ENCODE measurements at places on chromosomes 3 and 15.

- no peak for DNase-seq
Measured at GRCh38 chr3:87949189-87949878, 109.5 kb downstream of the CGGBP1 start.

- DNase-seq = no peak
Measured at GRCh38 chr3:104523136-104523535, 843.6 kb upstream of the ALCAM start.

- DNase-seq = no peak
Measured at GRCh38 chr3:30779686-30780287, 114.7 kb downstream of the GADL1 start.

- no peak for DNase-seq
Measured at GRCh38 chr15:64443016-64443415, 17.4 kb upstream of the ZNF609 start.

DNA sequence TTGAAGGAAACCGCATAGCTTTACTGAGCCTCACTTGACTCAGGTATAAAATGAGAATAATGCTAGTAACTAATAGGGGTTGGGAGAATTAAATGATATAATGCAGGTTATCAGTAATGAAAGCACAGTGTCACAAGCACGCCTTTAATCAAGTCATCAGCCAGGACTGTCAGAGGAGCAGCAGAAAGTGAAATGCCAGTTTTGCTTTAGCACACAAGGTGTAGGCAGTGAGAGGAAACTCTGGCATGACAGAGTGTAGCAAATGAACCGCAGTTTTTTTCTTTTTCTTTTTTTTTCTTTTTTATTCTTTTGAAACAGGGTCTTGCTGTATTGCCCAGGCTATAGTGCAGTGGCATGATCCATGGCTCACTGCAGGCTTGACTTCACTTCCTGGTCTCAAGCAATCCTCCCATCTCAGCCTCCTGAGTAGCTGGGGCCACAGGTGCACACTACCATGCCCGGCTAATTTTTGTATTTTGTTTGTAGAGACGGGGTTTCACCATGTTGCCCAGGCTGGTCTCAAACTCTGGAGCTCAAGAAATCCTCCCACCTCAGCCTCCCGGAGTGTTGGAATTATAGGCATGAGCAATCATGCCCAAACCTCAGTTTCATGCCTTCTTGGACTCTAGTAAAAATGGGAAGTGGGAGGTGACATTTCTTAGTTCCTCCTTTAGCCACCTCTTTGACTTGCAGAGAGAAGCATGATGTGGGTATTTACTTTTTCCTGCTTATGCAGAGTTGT is 9.7 kb upstream of the SCAANT1 start:
- DNase-seq = no peak

DNA sequence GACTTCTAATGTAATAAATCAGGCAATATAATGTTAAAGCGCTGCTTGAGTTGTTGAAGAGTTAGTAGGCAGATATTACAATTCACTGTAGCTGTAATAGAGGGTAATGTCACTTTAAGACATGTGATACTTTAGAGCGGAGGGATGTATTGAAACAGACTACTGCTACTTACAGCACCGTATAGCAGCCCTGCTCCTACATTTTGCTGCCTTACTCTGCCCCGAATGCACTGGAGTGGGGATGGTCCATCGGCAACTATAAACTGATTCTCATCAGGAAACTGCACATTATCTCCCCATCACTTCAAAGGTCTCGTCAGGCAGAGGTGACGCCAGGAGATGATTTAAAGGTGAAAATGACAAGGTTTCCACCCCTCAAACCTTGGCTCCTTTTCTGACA is 349.7 kb upstream of the SUCLG2 start:
- no peak for DNase-seq

- DNase-seq = no peak
Measured at GRCh38 chr3:18252578-18252977, 172.6 kb downstream of the SATB1 start.

DNA sequence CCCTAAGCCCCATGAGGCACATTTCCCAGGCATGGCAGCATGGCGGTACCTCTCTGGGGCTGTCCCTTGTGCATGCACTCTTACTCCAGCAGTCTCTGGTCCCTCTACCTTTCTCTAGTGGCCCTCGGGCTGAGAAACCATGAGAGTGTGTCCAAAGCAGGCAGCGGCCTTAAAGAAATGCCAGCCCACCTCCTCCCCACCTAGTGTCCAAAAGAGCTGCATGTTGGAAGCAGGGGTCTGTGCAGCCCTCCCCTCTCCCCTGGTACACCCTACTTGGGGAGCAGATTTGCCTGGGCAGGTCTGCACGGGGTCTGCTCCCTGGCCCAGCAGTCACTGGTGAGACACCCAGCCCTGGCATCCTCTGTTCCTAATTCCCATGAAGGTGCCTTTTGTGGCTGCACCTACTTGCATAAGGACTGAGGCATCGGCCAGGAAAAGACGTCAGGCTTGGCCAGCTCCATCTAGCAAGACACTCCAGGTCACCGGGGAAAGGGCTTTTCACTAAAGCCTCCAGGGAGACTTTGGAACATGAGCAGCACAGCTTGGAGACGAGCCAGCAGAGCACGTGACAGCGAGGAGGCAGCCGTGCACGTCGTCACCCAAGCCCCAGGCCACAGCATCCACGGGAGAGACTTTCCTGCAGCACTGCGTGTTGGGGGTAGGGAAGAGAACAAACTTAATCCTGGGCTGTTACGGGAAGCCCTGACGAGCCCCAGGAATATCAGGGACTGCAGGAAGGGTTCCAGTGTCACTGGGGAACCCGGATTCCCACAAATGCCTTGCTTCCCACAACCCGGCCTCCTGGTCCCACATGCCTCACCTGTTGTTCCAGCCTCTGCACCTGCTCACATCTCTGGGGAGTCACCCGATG is 38.8 kb downstream of the TM2D3 start:
- DNase-seq = no peak
